ENCODE measurements at places on chromosomes 16 and 17.

GRCh38 chr16:49698931-49699840 lies 156.7 kb downstream of the ZNF423 start:
- DNase-seq = no peak

- DNase-seq = no peak
These were observed 262.3 kb upstream of the TNRC6C start for GRCh38 chr17:77696151-77696720.

- peak; percentile 12 for DNase-seq
These were observed 802 bp downstream of the CYLD start for GRCh38 chr16:50742576-50743200.

DNA sequence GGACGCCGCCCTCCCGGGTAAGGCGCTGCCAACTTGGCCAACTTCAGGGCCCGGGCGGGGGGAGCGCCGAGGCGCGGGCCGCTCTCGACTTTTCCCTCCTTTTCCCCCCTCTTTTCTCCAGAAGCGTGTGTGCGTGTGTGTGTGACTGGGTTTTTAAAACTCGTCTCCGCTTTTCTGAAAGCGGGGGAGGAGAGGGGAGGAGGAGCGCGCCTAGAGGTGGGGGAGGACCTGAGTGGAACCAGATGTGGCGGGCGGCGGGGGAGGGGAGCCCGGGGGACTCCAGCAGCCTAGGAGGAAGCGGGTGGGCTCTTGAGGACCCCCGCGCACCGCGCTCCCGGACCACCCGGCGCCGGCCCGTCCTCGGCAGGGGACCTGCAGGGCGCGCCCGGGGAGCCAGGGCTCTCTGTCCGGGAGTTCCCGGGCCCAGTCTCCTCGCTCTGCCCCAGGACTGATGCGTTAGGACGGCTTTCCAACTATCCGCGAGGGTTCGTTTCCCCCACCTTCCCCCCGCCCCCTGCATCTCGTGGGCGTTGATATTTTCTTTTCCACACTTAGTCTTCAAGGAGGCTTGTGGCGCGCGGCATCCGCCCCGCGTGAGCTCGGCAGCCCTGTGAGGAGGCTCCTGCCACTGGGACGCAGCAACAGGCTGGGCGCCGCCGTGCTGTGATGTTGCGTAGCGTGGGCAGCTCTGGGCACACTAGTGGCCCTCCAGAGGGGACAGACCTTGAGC lies 599 bp downstream of the MRC2 start:
- no peak for DNase-seq

DNA sequence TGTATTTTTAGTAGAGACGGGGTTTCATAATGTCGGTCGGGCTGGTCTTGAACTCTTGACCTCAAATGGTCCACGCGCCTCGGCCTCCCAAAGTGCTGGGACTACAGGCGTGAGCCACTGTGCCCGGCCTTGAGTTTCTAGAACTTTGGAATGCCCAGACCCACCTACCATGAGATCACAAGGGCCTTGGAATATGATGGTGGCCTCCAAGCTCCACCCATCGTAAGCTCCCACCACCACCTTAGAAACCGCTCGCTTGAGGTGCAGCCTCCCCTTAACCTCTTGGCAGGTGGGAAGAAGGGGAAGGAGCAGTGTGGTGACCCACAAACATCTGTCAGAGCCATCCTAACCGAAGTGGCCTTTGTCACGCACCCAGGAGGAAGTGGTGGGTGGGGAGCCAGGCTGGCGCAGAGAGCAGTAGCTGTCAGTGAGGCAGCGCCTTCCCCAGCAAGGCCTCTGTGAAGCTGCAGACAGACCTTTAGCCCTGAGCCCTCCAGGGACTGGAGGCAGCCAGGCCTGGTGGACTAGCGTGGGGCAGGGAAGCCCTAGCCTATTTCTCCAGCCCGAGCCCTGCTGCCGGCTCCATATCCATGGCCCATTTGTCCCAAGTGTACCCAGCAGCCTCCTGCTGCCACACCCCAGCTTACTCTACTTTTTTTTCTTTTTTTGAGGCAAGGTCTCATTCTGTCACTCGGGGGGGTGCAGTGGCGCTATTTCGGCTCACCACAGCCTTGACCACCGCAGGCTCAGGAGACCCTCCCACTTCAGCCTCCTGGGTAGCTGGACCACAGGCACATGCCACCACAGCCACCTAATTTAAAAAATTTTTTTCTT lies 13.1 kb upstream of the SEPHS2 start:
- DNase-seq = no peak

DNA sequence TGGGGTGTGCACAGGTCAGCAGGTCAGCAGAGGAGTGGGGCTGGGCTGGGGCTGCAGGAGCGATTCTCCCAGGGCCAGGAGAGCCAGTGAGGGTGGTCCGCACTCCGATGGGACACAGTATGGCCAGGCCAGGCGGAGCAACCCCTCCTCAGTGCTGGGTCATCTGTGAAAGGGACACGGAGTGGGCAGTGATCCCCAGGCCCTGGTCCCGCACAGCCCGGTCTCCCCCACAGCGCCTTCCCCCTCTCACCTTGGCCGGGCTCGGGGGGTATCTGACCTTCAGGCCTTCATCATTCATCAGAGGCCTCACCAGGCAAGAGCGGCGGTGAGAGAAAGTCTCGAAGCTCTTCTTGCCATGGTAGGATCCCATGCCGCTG lies 10.0 kb downstream of the ALDH3A1 start:
- no peak for DNase-seq

DNA sequence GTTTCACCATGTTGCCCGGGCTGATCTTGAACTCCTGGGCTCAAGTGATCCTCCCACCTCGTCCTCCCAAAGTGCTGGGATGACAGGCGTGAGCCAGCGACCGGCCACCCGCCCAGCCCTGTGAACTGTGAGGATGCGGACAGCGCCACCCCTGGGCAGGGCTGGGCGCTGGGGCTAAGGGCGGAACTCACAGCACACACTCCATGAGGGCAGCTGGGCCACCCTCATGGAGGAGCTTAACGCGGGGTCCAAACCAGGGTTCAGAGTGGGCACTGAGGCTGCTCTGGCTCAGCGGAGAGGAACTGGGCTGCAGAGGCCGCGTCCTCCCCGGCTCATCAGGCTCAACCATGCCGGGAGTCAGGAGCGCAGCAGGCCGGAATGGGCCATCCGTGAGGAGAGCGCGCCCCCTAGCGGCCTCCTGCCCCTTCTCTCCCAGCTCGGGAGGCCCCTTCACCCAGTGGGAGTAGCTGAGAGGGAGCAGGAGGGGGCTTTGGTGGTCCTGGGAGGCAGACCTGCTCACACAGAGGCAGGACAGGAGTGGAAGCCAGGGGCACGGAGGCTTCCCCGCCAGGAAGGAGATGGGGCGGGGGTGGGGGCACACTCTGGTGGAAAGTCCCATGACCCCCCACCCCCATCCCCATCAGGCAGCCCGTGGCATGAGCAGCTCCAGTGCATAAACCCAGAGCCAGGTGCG lies 13.8 kb downstream of the CORO7 start:
- peak; percentile 96 for DNase-seq

DNA sequence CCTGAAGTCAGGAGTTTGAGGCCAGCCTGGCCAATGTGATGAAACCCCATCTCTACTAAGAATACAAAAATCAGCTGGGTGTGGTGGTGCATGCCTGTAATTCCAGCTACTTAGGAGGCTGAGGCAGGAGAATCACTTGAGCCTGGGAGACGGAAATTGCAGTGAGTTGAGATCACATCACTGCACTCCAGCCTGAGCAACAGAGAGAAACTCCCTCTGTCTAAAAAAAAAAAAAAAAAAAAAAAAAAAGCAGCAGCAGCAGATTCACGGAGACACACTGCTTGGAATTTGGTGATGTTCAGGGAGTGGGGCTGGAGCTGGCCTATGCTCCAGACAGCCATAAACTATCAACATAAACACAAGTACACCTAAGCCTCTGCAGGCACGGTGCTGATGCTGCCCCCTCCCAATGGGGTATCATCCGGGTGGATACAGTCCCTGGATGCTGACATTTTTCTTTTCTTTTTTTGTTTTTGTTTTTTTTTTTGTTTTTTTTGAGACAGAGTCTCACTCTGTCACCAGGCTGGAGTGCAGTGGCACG lies 39.6 kb upstream of the RHOT1 start:
- no peak for DNase-seq

DNA sequence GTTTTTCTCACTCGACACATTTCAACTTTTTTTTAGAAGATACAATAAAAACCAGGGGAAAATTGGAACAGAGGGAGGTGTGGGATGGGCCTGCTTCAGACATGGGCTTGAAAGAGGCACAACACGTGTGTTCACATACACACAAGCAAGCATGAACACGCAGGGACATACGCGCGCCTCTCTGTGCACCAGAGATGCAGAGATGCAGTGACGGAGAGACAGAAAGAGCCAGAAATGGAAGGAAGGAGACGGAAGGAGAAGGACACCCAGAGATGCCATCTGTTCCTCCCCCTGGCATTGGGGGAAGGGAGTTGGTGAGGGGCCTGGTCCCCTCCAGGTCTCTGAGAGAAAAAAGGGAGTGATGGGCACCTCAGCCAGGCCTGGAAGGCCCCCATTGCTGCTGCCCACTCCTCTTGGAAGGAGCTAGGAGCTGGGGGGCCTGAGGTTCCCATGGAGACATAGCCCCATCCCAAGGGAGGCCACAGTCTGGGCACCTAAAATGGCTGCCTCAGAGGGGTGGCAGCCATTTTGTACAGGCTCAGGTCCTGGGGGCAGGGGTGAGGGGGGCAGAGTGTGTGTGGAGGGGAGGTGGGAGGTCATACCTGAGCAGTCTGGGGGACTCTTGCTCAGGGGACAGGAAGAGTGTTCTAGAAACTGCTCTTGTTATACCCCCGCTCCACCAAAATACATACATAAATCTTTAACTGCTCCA lies 3.8 kb upstream of the NEUROD2 start:
- no peak for DNase-seq

GRCh38 chr16:30592871-30593270 lies 7.4 kb upstream of the ZNF785 start:
- no peak for DNase-seq

- no peak for DNase-seq
These were observed 11.3 kb downstream of the TIMM22 start for GRCh38 chr17:1008008-1008761.

GRCh38 chr17:27469256-27469655 lies 13.0 kb downstream of the KSR1 start:
- no peak for DNase-seq

DNA sequence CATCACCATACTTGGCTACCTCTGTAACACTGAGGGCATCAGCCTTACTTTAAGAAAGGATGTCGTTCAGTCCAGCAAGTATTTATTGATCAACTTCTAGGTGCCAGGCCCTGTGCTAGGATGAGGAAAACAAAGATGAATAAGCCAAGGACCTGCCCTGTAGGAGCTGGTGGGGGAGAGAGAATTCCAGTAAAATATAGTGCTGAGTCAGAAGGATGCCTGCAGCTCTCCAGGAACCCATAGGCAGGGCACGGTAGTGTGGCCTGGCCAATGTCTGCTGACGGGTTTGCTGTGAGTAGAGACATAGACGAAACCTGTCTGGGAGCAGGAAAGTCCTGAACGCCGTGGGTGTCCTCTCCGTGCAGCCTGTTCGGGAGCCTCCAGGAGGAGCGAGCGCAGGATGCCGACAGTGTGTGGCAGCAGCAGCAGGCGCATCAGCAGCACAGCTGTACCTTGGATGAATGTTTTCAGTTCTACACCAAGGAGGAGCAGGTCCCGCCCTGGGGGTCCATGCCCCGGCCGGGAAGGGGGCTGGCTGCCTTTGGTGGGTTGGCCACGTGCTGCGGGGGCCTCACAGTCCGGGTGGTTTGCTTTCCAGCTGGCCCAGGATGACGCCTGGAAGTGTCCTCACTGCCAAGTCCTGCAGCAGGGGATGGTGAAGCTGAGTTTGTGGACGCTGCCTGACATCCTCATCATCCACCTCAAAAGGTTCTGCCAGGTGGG lies 55.6 kb downstream of the USP43 start:
- no peak for DNase-seq

GRCh38 chr17:76909971-76910760 lies 42.0 kb downstream of the MGAT5B start:
- peak; percentile 97 for DNase-seq

DNA sequence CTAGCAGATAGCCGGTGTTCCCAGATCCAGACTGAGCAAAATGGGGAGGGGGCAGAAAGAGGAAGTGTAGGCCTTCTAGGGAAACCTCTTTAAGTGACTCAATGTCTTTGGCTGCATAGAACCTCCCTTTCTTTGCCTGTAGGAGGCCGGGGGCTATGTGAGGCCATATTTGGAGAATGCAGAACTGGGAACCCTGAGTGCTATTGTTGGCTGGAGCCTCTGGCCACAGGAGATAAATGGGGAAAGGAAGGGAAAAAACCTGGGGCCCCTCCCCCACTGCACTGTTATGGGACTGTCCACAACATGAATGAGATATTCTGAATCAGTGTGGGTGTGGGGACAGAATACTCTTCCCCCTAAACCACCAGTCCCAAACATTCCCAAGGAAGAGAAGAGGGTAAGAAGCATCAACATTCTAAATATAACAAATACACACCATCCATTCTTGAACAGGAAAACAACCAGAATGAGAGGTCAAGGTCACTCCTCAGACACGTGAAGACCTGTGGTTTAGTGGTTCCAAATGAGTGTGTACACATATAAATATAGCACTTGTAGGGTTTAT lies 2.4 kb downstream of the VPS25 start:
- no peak for DNase-seq

DNA sequence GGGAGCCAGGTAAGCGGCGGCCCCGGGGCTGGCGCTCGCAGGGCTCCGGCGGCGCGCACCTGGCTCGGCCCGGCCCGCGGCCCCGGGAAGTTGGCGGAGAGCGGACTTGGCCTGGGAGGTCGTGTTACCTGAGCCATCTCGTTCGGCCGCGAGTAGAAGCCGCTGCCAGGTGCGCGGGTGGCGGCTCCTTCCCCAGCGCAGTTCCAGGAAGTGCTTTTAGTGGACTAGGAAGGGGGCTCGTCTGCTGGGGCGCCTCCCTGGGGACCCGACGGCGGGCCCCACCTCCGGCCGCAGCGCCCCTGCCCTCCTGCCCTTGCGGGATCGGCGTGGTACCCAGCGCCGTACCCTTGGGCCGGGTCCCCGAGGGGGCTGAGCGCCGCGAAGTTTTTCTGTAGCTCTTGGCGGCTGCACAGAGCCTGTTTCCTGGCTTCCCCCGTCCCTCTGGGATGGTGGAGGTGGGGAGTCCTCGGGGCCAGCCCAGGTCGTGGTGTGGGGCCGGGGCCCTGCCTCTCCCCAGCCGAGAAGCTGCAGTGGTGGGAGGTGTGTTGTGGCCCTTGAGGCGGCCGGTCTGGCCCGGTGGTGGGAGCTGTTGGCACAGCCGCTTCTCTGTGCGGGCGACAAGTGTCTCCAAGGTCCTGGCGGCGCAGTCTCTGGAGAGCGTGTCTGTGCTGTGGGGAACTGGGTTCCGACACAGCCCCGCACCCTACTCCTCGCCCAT lies 96.9 kb downstream of the RAB11FIP4 start:
- peak; percentile 56 for DNase-seq

- no peak for DNase-seq
These were observed 56.7 kb upstream of the TOB1 start for GRCh38 chr17:50922721-50923405.

- DNase-seq = no peak
These were observed 38.5 kb downstream of the PGS1 start for GRCh38 chr17:78416791-78417530.
